ENCODE measurements at places on chromosomes 2 and 18. TPM values are rescaled to one million over a fixed set of nuclear protein-coding genes. Genes with fewer than 3 reads are reported as not detected.

DNA sequence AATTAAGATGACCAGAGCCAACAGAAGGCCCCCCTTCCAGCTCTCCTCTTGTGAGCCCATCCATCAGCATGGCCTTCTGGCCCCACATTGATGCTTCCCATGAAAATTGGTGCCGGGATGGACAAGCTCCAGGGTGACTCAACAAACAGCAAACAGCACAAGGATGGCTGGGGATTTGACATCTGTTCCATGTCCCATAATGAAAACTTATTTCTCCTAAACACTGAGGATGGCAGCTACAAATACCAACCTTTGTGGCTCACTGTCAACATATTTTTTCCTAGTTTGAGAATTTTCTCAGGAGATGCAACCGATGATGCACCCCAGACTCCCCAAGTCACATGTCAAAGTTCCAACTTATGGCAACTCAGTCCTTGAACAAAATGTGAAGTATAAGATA is 169.6 kb upstream of the SIX2 start:
- no peak for DNase-seq

DNA sequence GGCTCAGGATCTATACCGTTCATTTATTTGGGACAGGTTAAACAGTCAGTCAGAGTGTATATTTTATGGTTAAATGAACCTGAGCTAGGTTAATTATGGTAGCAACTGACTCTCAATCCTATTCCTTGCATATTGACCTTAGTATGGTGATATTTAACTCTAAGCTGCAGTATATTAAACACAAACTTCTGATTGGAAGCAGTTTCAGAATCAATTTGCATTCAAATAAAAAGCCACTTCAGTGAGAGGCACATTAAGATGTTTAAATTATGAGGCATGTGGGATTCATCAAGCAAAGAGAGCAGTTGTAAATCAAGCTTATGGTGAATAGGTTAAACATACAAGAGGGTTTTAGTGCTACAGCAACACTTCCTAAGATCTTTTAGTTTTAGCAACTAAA is 40.4 kb downstream of the FRZB start:
- DNase-seq: no peak

DNA sequence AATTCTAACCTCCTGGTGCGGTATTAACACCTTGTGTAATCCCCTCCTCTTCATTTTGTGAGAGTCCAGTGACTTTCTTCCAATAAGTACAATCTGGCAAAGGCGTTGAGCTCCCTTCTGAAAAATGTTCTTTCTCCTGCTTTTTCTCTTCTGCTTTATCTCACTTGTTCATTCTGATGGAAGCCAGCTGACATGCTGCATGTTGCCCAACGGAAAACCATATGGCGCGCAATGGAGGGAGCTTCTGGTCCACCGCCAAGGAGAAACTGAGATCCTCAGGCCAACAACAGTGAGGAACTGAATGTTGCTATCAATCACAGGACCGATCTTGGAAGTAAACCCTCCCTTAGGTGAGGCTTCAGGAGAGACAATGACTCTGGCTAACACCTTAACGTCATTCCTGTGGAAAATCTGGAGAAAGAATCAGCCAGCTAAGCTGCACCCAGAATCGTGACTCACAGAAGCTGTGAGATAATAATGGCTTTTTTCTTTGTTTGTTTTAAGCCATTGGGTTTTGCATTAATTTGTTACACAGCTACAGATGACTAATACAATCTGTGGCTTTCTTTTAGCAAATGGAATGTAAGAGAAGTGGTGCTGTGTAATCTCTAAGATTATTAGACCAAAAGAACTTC is 1323.9 kb upstream of the DDX18 start:
- no peak for DNase-seq

Gene MAP3K19
- total RNA-seq: not detected

GRCh38 chr2:239370403-239370802 is 30.4 kb downstream of the HDAC4 start:
- DNase-seq: no peak

Measured in HFFc6 (cell line).